ENCODE measurements at places on chromosomes 4 and X. TPM values are rescaled to one million over a fixed set of nuclear protein-coding genes. Genes with fewer than 3 reads are reported as not detected.

The ZGRF1 gene
- 1.8 TPM for polyA plus RNA-seq

DNA sequence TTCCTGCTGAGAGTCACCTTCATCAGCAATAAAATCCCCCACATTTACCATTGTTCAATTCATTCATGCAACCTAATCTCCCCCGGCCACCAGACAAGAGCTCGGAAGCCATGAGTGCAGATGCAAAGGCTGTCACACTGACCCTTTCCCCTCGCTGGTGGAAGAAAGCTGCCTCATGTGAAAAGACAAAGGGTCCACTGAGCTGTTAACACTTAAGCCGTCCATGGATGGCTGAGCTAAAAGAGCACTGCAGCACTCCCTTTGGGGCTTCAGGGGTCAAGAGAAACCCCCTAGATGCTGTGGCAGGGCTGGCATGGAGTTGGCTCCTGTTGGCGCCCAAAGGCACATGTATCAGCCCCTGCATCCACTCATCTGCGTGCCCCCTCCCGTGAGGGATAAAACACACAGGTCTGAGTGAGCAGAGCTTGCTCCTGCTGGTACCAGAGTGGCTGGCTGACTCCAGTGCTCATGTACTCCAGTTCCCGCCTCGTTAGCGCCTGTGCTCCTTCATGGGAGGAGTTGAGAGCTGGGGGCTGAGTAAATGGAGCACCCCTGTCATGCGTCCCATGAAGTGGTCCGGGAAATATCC is 216.5 kb downstream of the PDHA2 start:
- DNase-seq: no peak

The SSX2B gene
- polyA plus RNA-seq: not detected

GRCh38 chr4:124123181-124123580 is 589.4 kb downstream of the ANKRD50 start:
- DNase-seq: no peak

GRCh38 chr4:114694770-114695169 is 96.2 kb downstream of the UGT8 start:
- no peak for DNase-seq

DNA sequence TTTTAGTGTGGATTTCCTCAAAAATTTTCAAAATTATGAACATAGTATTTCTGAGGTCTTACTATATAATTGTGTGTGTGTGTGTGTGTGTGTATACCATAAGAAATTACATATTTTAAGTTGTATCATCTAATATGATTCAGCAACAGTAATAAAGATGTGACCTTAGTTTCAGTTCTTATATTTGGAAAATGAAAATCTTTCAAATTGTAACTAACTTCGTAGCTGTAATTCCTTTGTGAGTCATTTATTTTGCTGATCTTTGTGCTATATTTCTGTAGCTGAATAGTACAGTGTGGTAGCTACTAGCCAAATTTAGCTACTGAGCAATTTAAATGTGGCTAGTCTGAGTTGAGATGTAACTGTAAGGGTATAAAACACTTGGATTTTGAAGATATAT is 116.4 kb downstream of the RAP1GDS1 start:
- DNase-seq: no peak

The SSX3 gene
- polyA plus RNA-seq: not detected

The RNF150 gene
- polyA plus RNA-seq: 7.6 TPM

DNA sequence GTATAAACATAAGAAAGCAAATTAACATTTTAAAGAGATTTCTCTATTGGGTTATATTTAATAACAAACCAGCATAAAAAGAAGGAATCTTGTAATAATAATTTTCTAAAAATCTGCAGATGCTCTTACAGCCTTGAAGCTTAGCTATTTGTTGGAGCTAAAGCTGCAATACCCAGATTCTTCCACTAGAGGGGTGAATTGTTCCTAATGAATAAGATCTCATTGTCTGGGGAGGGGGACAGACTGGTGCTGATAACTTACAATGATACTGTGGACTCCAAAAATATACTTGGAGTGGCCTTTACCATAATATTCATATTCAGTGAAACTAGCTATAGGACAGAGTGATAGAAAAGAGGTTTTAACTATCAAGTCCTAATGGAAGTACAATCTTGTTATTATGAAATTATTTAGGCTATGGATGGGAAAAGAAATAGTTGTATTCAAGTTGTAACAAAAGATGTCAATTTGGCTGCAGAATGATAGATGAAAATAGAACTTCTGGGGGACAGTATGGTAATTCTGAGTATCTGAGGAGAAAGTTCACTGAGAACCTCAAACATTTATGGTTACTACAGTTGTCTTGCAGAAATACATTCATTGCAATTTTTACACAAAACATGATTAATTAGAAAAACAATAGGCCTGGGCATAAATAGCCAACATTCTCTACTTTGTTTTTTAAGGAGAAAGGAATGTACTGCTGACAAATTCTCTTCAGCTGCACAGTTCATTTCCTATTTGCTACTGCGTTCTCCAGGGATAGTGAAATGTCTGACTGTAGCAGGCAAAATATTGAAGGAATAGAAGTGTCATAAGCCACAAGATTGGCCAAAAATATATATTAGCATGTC is 443.3 kb downstream of the GBA3 start:
- no peak for DNase-seq

DNA sequence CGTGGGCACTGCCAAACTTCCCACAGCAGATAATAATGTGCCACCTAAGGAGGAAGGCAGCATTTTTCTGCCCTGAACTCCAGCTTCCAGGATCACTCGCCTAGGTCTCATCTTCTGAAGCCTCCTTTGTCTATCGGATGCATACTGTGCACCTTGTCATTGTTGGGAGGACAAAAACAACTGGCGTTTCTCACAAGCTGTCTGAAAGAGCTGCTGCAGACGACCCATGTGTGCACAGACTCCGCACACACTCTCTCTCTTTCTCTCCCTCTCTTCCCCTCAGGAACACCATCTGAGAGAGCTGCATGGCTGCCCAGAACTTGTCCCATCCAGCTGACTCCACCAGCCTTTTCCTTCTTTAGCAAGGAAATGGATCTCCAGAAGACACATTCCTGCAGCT is 83.0 kb downstream of the MAML3 start:
- no peak for DNase-seq

DNA sequence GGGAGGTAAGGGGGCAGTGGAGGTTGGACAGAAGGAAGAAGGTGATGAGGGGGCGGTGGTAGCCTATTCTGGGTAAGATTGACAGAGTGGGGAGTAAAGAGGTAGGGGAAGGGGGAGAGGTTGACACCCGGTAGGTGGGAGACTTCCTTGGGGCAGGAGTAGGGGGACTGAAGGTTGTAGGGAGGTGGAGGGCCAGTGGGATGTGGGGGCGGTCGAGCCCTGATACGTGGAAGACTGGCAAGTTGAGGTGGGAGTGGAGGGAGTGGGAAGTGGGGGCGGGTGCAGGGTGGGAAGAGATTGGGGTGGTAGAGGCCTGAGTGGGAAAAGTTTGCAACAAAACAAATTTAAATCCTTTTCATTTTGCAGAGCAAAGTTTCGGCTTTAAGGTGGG is 1.7 kb downstream of the GCNA start:
- DNase-seq: no peak

DNA sequence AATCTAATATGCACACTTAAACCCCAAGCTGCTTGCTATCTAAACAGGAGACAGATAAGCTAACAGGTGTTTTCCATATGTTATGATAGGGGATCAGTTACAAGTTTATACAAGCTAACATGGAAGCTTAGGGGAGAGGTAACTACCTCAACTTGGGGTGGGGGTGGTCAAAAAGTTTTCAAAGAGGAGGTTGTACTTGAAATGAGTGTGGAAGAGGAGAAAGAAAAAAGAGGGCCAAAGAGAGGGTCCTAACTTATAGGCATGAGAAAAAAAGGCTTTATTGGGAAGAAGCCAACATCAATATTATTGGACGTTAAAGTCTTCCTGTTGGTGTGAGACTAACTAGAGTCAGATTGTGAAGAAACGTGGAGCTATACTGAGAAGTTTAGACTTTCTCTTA is 205.9 kb downstream of the NDST4 start:
- DNase-seq: no peak

The KDR gene
- 8.8 TPM for polyA plus RNA-seq

- DNase-seq: no peak
These were observed 7.1 kb upstream of the ELF2 start for GRCh38 chr4:139184129-139184528.

GRCh38 chrX:111100191-111100590 is 4.2 kb downstream of the PAK3 start:
- no peak for DNase-seq

- no peak for DNase-seq
These were observed 8.3 kb downstream of the MPP1 start for GRCh38 chrX:154797006-154797405.

DNA sequence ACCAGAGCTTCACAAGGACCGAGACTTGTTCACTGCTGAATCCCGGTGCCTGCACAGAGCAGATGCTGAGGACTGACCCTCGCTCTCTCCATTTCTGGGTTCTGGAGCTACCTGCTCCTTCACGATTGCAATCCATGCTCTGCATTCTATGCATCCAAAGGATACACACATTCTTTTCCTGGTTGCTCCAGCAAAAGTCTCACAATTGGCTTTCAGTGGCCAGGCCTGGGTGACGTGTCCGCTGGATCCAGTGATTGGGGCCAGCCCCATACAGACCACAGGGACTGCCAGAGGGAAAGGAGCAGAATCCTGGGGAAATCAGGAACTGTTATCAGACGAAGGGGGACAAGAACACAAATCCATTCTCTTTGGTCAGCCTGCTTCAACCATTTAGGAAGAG is 14.9 kb upstream of the CDKN2AIP start:
- no peak for DNase-seq

DNA sequence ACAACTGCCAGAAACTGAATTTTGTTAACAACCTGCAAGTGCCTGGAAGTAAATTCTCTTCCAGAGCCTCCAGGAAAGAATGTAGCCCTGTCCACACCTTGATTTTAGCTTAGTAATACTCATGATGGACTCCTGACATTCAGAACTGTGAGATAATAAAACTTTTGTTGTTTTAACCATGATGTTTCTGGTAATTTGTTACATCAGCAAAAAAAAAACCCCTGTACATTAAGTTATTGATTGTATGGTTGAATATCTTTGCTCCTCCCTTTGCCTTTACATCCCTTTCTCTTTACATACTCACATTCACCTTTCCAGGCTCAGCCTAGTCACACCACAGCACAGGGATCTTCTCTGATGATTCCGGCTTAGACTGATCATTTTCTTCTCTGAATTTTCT is 881.8 kb upstream of the GRID2 start:
- DNase-seq: no peak

- DNase-seq: no peak
These were observed 609 bp downstream of the NR3C2 start for GRCh38 chr4:148441624-148441985.

DNA sequence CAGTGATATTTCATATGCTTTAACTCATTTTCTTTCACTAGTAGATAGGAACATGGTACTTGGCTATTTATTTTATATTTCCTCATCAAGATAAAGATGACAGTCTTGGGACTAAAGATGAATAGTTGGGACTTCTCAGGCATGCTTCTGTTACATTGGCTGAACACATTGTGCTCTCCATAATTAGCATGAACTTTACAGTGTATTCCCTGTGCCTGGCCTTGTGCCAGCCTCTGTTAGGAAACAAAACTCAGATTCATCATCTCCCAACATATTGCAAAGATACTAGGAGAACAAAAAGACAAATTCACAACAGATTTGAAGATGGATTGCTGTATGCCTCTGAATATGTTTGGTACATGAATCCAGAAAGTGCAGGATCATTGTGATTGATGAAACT is 26.4 kb downstream of the GRIA2 start:
- no peak for DNase-seq

The NSUN7 gene
- 2.4 TPM for polyA plus RNA-seq

The CNGA1 gene
- 0.02 TPM for polyA plus RNA-seq

GRCh38 chr4:48905363-48906015 is 1.1 kb downstream of the OCIAD2 start:
- DNase-seq: no peak

The KLF3 gene
- polyA plus RNA-seq: 43.8 TPM

GRCh38 chr4:150853882-150854281 is 161.2 kb downstream of the LRBA start:
- no peak for DNase-seq

DNA sequence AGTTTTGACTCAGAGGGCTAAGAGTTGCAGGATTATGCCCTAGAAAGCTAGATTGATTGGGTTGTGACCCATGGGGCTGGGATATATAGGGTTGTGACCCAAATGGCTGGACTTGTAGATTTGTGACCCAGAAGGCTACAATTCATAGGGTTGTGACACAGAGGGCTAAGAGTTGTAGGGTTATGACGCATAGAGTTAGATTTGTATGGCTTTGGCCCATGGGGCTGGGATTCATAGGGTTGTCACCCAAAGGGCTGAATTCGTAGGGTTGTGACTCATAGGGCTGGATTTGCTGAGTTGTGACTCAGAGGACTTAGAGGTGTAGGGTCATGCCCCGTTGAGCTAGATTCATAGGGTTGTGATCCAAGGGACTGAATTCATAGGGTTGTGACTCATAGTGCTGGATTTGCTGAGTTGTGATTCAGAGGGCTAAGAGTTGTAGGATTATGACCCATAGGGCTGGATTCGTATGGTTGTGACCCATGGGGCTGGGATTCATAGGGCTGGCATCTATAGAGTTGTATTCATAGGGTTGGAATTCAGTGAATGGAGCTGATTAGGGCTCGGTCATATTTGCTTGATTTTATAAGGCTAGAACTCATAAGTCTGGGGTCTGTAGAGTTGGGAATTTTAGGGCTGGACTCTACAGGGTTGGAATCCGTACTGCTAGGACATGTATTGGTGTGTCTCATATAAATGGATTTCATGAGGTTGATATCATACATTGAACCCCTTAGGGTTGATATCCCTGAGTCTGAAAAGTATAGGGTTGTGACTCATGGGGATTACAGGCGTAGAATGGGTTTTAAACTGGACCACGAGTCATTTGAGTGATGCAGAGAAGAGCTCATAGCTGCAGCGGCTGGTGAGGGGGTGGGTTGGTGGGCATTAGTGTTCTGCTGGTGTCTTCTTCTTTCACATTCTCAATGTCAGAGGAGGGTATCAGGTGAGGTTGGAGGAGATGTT is 125.7 kb downstream of the CRLF2 start:
- DNase-seq: no peak

GRCh38 chrX:23048806-23049573 is 49.2 kb downstream of the DDX53 start:
- DNase-seq: no peak

Measured in ovary (tissue), 10 donors.